Inflammatory macrophage treated with lipopolysaccharide for 1 hour (primary cell): ENCODE measurements at places on chromosomes 11 and 22.

GRCh38 chr11:67667490-67668191 is 6.8 kb downstream of the ALDH3B2 start:
- DNase-seq: no peak

DNA sequence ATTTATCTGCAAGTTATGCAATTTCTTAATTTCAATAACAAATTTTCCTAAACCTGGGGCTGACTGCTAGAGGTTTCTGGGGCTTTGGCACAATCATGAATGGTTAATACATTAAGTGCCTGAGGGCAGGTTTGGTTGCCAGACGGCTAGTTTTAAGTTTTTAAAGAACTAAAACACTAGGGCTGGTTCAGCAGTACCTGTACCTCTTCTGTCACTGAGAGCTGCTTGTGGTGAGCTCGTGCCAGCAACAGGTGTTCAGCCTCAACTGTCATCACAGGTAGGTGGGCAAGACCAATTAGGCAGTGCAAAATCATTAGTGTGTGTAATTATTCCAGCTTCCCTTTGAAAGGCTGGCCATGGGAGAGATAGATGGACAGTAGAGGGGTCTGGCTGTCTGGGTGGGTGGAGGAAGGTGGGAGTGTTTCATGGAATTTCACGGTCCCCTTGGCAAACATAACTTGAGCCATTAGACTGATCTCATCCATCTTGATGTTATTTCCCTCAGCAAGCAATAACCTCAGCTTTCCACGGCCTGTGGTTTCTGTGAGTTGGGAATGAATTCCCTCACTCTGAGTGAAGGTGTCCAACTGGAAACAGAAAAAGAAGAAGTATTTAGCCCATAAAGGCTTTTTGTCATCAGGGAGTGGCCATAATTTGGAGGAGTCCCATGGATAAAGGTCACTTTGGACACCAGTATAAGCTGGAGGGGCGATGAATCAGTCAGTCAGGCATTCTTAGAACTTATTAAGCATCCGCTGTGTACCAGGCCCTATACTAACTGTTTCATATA is 114.8 kb downstream of the SNX19 start:
- DNase-seq: no peak

- no peak for DNase-seq
Measured at GRCh38 chr22:25420471-25420924, 144.0 kb upstream of the GRK3 start.

GRCh38 chr11:43810929-43811596 is 69.6 kb upstream of the ALKBH3 start:
- no peak for DNase-seq

- peak; percentile 75 for DNase-seq
Measured at GRCh38 chr11:103077554-103077953, 14.4 kb downstream of the DCUN1D5 start.

- peak; percentile 62 for DNase-seq
Measured at GRCh38 chr11:94597896-94598295, 30.7 kb downstream of the PIWIL4 start.

DNA sequence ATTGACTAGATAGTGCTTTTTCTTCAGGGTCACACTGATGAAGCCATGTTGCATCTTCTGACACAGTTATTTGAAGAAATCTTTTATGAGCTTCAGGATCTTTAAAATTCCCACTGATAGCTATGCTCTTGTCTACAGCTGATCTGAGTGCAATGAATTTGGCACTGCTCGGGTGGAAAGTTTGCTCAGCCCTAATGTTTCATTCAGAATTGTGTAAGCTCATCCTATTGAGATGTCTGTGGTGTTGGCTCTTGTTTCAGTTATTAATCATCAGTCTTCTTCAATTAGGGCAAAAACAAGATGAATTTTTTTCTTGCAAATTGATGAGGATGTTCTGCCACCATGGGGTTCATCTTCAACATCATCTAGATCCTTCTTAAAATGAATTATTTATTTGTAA is 1387.0 kb upstream of the RAG2 start:
- DNase-seq: no peak

DNA sequence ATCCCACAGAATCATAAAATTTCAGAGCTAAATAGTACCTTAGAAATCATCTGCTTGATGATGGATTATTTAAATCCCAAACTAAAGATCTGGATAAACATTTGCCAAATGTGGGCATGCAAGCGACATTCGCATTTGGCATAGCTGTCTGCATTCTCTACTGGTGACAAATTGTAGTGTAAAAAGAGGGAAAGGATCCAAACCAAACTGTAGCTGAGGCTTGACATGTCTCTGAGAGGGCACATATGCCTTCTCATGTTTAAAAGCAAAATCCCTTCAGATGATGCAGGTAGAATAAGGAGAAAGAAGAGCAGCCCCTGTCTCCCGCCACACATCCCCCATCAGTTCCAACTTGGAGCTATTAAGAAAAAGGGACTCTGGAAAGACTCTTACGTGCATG is 257.5 kb upstream of the MTNR1B start:
- no peak for DNase-seq

- DNase-seq: no peak
Measured at GRCh38 chr11:100677796-100678195, 9.3 kb upstream of the ARHGAP42 start.

GRCh38 chr11:66607126-66607834 is 9.2 kb upstream of the RBM14 start:
- peak; percentile 24 for DNase-seq

- DNase-seq: no peak
Measured at GRCh38 chr22:39208013-39208680, 36.6 kb downstream of the PDGFB start.

DNA sequence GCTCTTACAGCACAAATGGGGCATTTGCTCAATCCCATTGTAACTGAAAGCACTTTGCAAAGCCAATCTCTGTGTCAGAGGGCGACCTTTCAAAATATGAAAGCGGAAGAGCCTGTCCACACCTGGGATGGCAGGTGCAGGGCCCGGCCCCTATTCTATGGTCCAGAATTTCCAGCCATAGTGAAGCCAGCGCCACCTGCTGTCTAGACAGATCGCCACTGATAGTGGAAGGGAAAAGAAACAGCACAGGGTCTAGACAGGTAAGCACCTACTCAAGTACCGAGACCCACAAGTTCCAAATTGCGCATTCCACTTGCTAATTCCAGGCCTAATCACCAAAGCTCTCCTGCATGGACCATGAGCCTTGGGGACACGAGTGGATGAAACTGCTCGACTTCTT is 141.4 kb downstream of the NTM start:
- no peak for DNase-seq

GRCh38 chr11:69861901-69862300 is 42.7 kb upstream of the FGF3 start:
- no peak for DNase-seq

DNA sequence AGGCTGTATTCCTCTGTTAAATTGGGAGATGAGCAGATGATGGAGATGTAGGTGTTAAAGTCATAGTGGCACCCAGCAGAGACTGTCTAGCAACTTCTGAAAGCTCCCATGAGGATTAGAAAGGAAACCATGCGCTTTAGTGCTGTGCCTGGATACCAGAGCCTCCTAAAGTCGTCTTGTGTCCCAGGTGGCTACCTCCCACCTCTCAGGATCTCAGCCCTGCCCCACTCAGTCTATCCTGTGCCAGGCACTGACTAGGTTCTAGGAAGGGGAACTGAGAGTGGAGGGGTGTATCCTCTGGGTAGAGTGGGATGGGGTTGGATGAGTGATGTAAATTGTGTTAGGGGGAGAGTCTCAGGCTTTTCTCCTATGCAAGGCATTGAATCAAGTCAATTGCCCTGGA is 60.2 kb downstream of the KIAA1671 start:
- no peak for DNase-seq

GRCh38 chr22:49210606-49211005 is 617.1 kb downstream of the BRD1 start:
- no peak for DNase-seq

DNA sequence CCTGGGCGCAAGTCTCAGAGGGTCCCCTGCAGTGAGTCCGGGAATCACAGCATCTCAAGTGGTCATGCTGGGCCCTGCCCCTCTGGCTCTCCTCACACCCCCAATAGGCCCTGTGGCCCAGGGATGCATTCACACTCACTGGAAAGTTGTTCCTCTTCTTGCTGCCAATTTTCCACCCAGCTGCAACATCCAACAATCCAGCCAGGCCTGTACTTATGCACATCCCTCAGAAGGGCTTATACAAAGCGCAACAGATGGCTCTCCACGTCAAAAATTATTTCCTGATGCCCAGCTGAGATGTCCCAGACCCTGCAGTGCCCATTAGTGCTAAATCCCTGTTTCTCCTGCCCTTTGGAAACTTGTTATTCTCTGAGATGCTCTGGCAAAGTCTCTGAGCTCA is 407.8 kb upstream of the NARS2 start:
- no peak for DNase-seq

DNA sequence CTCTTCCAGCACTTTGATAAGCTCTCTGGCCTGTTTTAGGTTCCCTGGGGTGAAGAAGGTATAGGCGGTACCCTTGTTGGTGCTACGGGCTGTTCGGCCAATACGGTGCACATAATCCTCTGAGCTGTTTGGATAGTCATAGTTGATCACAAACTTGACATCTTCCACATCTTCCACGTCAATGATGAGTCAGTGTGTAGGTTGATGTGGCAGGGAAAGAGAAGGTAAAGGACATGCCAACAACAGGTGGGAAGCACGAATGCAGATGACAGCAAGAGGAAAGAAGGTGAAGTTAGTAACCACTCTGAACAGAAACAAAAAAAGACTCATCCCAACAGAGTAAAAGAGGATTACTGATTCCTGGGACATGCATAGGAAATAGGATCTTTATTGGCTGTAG is 18.2 kb downstream of the DDX17 start:
- DNase-seq: no peak

DNA sequence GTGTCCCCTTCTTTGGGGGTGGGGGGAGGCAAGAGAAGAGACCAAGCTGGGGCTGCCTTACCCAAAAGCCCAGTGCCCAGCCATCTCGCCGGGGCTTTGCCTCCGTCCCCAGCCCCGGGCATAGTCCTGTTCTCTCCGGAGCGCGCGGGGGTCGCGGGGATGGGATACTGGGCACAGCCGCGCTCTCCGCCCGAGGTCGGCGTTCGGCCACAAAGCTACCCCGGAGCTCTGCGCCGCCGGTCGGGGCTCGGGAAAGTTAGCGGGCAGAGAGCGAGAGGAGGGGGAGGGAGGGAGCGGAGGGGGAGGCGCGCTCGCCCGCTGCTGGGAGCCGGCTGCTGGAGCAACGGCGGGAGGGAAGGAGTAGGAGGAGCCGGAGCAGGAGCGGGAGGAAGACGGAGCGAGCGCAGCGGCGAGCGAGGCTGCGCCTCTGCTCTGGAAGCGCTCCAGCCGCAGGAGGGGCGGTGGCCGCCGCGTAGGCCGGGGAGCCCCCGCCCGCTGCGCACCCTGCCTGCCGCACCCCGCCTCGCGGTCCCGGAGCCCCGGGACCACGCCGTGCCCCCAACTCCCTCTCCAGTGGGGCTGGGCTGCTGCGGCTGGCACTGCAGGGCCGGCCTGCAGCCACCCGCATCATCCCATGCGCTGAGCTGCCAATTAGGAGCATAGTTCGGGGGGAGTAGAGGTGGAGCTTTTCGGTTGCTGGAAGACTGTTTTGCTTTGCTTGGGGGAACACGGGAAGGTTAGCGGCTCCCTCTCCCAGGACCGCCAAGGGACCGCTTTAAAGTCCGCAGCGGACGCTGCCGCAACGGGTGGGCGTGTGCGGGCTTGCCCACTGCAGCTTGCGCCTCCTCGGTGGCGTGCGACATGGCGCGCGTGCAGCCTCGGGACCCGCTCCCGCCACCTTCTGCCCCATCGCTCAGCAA is at the start of gene SCN4B:
Gene SCN4B (minus strand): TSS at position 272 of the 920 bp plus-strand sequence. CDS start 150 bp downstream, at position 122.
- DNase-seq: peak; percentile 23

DNA sequence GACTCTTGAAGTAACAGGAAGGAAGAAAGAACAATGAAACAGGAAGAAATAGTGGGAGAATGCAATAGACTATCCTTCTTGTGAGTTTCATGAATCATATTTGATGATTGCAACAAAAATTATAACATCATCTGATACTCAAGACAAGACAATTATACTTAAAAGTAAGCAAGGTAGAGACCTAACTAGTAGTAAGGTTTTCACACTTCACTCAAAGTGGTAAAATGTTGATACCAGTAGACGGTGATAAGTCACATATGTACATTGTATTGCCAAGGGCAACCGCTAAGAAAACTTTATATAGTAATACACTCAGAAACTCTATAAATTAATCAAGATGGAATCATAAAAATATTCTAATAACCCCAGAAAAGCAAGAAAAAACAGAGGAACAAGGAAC is 107.8 kb downstream of the CYP2R1 start:
- DNase-seq: peak; percentile 26

- DNase-seq: no peak
Measured at GRCh38 chr11:18710545-18710944, 12.0 kb downstream of the TMEM86A start.

- DNase-seq: peak; percentile 74
Measured at GRCh38 chr22:39144101-39144767, 8.2 kb downstream of the CBX7 start.

GRCh38 chr11:38547462-38547861 is 1949.4 kb upstream of the RAG2 start:
- DNase-seq: no peak

DNA sequence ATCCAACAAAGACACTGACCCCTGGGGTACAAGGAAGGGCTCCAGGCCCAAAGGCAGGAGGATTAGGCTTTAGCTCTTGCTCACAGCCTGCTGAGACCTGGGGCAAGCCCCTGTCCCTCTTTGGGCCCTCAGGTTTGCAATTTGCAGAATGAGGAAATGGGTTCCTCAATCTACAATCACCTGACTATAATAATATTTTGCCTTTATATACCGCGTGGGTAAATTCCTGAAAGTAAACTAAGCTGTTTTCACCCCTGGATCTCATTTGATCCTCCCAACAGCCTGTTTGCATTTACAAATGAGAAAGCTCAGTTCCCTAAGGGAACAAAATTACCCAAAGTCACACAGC is 797 bp downstream of the STARD10 start:
- no peak for DNase-seq

- DNase-seq: no peak
Measured at GRCh38 chr11:102964867-102965266, 9.3 kb upstream of the MMP13 start.

DNA sequence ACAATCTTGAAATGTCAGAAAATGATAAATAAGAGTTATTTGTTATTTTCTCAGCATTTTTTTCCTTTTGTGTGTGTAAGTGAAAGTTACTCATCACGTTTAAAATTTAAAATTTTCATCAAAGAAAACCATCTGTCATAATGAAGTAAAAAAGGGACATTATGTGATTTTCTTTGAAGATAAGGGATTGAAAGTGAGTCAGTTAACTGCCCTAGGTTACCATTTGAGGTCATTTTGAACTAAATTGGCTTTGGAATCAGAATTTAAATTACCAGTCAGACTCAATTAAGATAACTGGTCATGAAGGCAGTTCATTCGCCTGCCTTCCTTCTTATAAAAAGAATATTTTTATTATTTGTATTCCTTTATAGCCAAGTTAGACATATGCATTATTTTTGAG is 14.3 kb downstream of the NCAM1 start:
- no peak for DNase-seq

- peak; percentile 44 for DNase-seq
Measured at GRCh38 chr11:63536669-63537292, at the start of gene PLAAT4. TSS of gene PLAAT4 (plus strand) at chr11:63536808. CDS start at chr11:63536869, 61 bp downstream.

- DNase-seq: no peak
Measured at GRCh38 chr11:2583605-2583958, 116.2 kb downstream of the KCNQ1OT1 start.

- no peak for DNase-seq
Measured at GRCh38 chr22:44132724-44133123, 48.0 kb upstream of the PARVG start.

GRCh38 chr22:35940166-35940565 is 88.5 kb downstream of the RBFOX2 start:
- no peak for DNase-seq
